Naive thymus-derived CD8-positive, alpha-beta T cell (primary cell): ENCODE measurements at places on chromosomes 6 and 20. TPM values are rescaled to one million over a fixed set of nuclear protein-coding genes. Genes with fewer than 3 reads are reported as not detected.

SNAP91 gene
- total RNA-seq, result not detected

ENTPD6 gene
- 110 TPM for total RNA-seq

ADAM33 gene
- not detected for total RNA-seq

PLCB1 gene
- 2.6 TPM for total RNA-seq

GRCh38 chr20:32520927-32521203 is 64.3 kb downstream of the NOL4L start:
- peaks cover 29% of the 10 kb centered on the region for H3K4me1 ChIP-seq
- H3K4me3 ChIP-seq, result no peak overlapping the region
- no peak for DNase-seq
- H3K27me3 ChIP-seq, result no peaks in the 10 kb centered on the region
- H3K36me3 ChIP-seq, result peaks cover 9% of the 10 kb centered on the region

- DNase-seq, result no peak
- no peaks in the 10 kb centered on the region for H3K27me3 ChIP-seq
- peak overlapping the region; percentile 81 for H3K27ac ChIP-seq
- peaks cover 2% of the 10 kb centered on the region for H3K36me3 ChIP-seq
- H3K4me1 ChIP-seq, result peaks cover 100% of the 10 kb centered on the region
Observed at GRCh38 chr6:111864138-111865048, 8.9 kb downstream of the FYN start.

DNA sequence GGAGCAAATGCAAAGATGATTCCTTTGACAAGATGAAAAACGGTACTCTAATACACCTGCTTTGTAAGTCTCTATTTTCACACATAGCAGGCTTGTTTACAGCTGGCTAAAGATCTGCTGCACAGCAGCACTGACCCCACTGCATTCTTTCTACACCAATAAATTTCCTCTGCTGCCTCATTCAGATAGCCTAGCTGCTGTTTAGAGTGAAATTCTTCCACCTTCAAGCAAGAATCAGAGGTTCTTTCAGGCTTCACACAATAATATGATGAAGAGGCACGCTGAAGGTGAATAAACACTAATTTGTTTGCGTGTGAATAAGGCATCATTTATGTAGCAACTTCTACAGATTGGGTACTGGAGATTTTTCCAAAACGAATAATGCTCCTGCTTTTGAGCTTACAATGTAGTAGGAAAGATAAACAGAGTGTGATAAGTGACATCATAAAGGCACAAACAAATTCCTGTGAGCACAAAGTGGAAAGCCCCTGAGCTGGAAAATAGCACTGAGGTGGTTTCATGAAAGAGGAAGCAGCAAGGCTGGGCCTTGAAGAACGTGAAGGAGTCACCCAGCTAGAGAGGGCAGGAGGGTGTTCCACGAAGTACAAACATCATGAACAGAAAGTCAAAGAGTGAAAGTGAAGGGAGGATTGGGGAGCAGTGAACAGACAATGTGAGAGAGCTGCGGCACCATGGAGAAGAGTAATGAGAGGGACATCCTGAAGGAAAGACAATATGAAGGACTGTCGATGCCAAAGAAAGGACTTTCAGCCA is 543.4 kb downstream of the CD83 start:
- no peak overlapping the region for H3K4me3 ChIP-seq
- H3K36me3 ChIP-seq, result no peaks in the 10 kb centered on the region
- H3K4me1 ChIP-seq, result peaks cover 11% of the 10 kb centered on the region
- peak; percentile 12 for DNase-seq
- no peak overlapping the region for H3K27ac ChIP-seq

DNA sequence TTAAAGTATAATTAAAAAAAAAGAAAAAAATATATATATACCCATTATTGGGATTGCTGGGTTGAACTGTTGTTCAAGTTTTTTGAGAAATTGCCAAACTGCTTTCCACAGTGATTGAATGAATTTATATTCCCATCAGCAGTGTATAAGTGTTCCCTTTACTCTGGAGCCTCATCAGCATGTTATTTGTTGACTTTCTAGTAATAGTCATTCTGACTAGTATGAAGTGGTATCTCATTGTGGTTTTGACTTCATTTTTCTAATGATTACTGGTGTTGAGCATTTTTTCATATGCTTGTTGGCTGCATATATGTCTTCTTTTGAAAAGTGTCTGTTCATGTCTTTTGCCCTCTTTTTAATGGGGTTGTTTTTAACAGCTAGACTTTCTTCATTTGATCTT is 1260.8 kb upstream of the GJE1 start:
- no peak for DNase-seq
- H3K36me3 ChIP-seq, result no peaks in the 10 kb centered on the region
- peaks cover 8% of the 10 kb centered on the region for H3K27me3 ChIP-seq
- no peaks in the 10 kb centered on the region for H3K4me1 ChIP-seq
- no peak overlapping the region for H3K27ac ChIP-seq
- no peak overlapping the region for H3K4me3 ChIP-seq

DNA sequence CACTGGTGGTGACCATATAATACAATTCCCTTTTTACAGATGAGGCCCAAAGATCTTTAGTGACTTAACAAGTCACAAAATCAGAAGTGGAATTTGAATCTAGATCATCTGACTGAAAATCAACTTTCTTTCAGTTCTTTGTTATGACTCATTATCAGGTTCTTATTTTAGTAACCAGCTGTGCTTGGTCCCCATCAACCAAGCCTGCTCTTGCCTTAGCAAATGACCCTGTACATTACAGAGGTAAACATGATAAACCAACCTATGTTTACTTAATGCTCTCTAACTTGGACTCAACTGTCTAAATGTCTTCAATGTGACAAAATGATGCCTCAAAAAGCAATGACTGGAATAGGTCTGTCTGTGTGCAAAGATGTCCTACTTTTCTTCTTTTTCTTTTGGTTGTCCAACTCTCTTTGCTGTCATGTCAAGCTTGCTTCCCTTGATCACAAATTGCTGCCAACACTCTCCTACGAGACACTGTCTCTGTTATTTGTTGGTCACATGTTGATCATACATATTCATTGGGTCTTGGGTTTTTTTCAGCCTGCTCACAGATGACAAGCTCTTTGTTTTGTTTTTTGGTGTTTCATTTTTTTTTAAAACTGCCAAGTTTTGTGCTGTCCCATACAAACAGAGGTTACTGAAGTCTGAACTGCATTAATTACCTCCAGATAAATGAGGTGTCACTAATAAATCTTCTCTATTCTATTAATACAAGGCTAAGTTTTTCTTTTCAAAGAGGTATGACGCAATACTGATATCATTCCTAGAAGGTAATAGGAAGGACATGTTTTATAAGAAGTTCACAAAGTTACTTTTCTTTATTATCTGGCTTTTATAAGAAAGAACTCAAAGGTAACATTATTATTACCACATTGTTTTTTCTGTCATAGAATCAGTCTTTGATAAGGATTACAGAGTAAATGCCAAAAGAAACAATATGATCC is 62.2 kb upstream of the PLN start:
- peaks cover 89% of the 10 kb centered on the region for H3K36me3 ChIP-seq
- DNase-seq, result no peak
- peaks cover 5% of the 10 kb centered on the region for H3K4me1 ChIP-seq
- H3K27ac ChIP-seq, result no peak overlapping the region

DNA sequence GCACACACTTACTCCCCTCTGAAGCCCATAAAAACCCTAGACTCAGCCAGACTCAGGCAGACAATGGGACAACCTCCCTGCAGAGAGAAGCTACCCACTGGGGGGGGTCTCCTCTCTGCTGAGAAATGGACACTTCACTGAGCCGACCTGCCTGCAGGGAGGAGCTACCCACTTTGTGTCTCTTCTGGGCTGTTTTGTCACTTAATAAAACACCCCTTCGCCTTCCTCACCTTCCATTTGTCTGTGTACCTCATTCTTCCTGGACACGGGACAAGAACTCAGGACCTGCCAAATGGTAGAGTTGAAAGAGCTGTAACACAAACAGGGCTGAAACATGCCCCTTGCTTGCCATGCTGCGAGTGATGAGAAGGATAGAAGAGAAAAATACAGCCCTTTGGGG is 151.7 kb upstream of the HDDC2 start:
- H3K4me1 ChIP-seq, result no peaks in the 10 kb centered on the region
- H3K27me3 ChIP-seq, result peaks cover 28% of the 10 kb centered on the region
- peaks cover 5% of the 10 kb centered on the region for H3K36me3 ChIP-seq
- H3K27ac ChIP-seq, result no peak overlapping the region

DNA sequence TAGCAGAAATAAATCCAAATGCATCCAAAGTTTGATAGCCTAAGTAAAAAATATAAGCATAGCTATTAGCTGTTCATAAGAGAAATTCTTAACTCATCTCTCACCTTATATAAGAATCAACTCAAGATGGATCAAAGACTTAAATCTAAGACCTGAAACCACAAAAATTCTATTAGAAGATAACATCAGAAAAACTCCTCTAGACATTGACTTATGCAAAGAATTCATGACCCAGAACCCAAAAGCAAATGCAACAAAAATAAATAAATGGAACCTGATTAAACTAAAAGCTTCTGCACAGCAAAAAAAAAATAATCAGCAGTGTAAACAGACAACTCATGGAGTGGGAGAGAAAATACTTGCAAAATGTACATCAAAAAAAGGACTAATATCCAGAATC is 184.3 kb downstream of the TFAP2A start:
- no peaks in the 10 kb centered on the region for H3K4me1 ChIP-seq
- H3K27me3 ChIP-seq, result peaks cover 6% of the 10 kb centered on the region
- H3K27ac ChIP-seq, result no peak overlapping the region
- no peak overlapping the region for H3K4me3 ChIP-seq
- no peak for DNase-seq

DNA sequence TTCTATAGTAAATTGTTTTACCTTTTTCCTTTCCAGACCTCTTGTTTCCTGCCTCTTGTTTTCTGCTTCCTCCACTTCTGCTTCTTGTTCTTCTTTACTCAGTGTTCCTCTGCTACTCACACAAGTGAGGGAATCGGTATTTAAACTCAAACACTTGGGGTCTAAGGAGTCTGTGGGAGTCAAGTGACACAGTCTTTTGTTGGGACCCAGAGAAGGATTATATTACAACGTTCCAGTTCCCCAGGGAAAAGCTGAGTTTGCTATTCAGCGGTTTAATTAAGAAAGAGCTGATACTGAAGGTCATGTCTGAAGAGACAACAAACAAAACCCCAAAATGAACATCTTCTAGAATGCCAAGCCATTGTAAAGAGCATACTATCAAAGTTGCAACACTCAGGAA is 107.8 kb upstream of the CITED2 start:
- no peaks in the 10 kb centered on the region for H3K4me1 ChIP-seq
- H3K36me3 ChIP-seq, result no peaks in the 10 kb centered on the region
- H3K27ac ChIP-seq, result no peak overlapping the region
- DNase-seq, result no peak
- no peak overlapping the region for H3K4me3 ChIP-seq

GRCh38 chr6:96017070-96017359 is 1.2 kb downstream of the FUT9 start:
- no peak overlapping the region for H3K27ac ChIP-seq
- peaks cover 5% of the 10 kb centered on the region for H3K36me3 ChIP-seq
- peaks cover 26% of the 10 kb centered on the region for H3K27me3 ChIP-seq
- H3K4me1 ChIP-seq, result no peaks in the 10 kb centered on the region
